Renal cortex interstitium (tissue), 15 donors: ENCODE measurements at places on chromosomes 3 and 15. TPM values are rescaled to one million over a fixed set of nuclear protein-coding genes. Genes with fewer than 3 reads are reported as not detected.

GRCh38 chr3:58217209-58217811 is 6.5 kb upstream of the DNASE1L3 start:
- DNase-seq, result peak; percentile 35

DNA sequence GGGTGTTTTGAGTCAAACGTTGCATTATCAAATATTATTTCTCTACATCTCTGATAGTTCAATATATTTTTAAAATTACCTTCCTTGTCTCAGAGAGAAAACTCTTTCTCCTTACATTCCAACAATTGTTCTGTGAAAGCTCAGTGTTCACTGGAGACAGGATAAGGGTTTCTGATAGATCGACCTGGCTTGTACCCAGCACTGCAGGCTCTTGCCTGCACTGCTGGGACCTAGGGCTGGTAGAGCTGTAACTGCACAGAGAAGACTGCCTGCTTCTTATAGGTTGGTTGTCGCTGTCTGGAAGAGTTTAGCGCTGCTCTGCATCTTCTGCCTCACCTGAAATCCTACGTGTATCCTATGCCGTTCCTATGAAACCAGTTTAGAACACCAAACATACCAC is 249.9 kb upstream of the LRTM1 start:
- no peak for DNase-seq

DNA sequence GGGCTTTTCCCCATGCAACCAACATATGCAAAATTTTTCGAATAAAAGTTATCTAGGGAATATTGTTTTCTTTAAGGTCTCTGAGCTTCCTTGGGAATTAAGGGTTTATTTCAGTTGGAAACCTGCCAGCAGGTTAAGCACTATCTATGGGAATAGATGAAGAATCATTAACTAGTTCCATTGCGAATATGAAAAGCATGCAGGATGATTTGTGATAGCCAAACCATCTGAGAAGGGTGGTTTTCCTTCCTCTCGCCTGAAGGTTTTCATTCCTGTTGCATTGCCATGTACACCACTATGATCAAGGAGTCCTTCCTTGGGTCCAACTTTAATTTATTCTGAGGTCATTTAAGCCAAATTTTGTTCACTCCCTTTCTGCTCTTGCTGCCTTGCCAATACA is 184.9 kb downstream of the NR2F2 start:
- peak; percentile 9 for DNase-seq

DNA sequence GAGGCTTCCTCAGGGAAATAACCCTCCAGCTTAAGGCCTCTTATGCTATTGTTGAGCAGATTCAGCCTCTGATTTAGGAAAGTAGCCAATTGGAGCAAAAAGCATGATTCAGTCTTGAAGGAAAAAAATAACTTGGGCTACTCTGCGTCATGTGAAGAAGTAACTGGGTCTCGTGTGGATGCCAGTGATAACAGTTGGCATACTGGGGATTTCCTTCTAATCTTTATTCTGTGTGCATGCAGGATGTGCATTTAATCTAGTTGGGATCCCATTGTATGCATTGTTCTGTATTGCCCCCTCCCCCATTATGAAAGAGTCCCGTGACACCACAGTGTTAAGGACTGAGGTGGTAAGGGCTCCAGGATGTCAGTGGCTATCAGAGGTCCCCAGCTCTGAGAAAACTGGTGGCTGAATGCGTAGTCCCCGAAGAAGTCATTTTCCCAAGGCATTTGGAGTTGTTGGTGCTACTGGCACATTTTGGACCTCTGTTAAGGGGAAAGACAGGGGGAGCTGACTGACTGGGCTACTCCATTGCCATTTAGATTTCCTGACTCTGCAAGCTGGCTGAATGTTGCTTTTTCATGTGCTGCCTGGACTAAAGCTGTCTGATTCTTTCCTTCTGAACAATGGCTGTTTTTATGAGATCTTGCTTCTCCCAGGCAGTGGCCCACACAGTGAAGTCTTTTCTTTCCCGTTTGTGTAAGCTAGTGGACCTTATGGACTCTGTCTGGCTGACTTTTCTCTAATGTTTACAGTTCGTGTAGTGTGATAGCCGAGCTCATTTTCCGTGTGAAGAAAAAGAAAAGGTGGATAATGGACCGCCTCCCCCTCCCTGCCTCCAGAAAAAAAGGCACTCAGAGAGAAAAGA is 38.4 kb upstream of the TRAK1 start:
- DNase-seq, result no peak

DNA sequence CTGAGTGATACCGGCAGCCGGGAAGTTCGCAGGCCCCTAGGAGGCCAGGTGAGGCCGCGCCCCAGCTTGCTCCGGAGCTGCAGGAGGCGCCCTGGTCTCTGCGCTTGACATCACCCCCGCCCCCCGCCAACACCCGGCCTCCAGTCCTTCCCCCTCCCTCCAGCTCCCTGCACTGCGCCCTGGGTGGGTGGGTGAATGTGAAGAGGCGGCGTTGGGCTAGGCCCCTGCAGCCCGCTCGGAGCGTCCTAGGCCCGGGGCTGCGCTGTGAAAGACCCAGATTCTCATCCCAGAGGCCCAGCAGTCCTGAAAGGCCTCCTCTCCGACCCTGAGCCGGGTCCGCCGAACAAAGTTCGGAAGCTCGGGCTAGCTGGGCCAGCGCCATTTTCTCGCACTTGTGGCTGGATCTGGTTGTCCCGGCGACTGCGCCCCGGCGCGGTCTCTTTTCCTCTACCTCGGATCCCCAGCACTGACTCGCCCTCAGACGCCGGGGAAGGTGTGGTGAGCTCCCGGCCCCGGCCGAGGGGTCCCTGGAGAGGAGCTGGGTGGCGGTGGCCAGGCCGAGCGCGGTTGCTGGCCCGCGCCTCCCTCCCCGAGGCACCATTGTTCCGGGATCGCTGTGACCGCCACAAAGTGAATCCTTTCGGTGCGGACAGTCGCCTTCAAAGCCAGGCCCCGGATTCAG is 12.9 kb downstream of the ZIC4 start:
- no peak for DNase-seq

- DNase-seq, result no peak
These were observed 93.2 kb downstream of the CACNA2D3 start for GRCh38 chr3:54215521-54215920.

GRCh38 chr3:171811295-171811912 is 1.1 kb upstream of the PLD1 start:
- DNase-seq, result no peak

DNA sequence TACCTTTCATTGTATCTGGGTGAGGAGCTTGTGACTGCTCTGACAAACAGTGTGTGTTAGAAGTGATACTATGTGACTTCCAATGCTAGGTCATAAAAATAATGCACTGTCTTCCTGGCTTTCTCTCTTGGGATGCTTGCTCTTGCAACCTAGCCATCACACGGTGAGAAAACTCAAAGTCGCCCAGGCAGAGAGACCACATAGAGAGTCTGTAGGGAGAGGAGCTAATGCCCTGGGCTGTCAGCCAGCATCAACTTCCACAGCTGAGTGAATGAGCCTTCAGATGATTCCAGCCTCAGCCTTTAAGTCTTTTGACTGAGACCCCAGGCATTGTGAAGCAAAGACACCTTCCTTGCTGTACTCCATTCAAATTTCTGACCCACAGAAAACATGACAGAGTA is 220.6 kb upstream of the SGO1 start:
- DNase-seq, result no peak

- DNase-seq, result no peak
These were observed 357.4 kb downstream of the RSL24D1 start for GRCh38 chr15:54839379-54839778.

- peak; percentile 39 for DNase-seq
These were observed 150.6 kb upstream of the ROPN1 start for GRCh38 chr3:124142389-124142970.

- no peak for DNase-seq
These were observed 10.0 kb downstream of the ARIH2 start for GRCh38 chr3:48928679-48929078.

GRCh38 chr3:7871003-7871560 is 630.5 kb upstream of the LMCD1 start:
- DNase-seq, result no peak

DNA sequence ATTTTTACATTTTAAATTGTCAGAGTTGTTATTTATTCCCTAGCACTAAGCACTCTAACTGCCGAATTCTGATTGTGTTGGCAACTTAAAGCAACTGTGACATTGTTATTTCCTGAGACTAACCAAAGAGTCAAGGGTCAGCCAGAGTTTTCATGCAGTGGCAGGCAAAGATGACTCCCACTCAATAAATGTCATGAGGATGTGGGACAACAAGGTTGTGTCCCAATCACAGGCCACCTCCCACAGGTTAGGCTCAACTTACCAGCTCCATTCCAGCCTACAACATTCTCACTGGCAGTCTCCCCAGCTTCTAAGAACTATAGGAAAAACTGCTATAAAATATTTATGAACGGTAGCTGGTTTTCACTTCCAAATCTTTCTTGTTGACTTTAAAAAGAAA is 80.1 kb downstream of the RSL24D1 start:
- DNase-seq, result no peak

GRCh38 chr3:151206201-151206600 is 3.2 kb upstream of the GPR171 start:
- no peak for DNase-seq

DNA sequence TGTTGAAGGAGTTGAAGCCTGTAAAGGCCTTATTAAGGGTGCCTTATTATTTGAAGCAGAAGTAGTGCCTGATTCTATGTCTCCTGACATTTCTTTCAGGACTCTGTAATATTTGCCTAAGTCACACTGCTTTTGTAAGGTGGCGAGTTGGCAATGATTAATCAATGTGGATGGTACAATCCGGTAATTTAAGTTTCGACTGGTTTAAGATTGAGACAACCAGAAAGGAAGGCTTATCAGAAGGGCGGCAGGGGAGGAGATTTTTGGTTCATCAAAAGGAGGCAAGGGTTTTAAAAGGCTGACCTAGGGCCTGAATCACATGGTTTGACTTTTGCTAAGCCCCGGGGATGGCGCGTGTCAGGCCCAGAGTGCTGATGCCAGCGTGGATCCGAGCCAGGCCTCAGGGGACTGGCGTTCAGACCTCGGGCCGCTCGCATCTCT is 830 bp upstream of the RNF13 start:
- DNase-seq, result peak; percentile 4

GRCh38 chr15:69891070-69891536 is 206.6 kb downstream of the TLE3 start:
- DNase-seq, result no peak

DNA sequence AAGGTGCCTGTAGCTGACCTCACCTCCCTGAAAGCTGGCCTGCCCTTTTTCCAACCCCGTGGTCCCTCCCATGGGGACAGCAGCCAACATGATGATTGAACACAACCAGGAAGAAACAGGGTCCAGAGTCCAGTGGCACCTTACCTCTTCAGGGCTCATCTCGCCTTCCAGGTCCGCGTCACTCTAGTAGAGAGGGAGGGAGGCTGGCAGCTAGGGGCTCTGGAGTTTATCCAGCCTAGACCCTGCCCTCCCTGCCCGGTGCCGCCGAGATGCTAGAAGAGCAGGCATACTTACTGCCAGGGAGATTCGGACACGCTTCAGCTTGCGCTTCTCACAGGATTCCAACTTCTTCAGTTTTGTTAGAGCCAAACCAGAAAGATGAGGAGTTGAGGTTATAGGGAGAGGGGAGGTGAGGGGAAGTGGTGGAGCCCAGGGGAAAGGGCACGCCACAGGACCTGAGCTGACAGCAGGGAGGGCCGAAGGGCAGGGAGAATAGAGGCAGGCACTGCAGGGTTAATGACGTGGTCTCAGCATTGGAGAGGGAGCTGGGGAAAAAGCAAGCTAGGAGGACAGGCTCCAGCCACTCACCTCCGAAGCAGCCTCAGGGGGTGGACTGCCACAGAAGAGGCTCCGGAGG is 9.1 kb downstream of the CLCN2 start:
- DNase-seq, result no peak

GRCh38 chr3:143309705-143310104 is 190.1 kb downstream of the CHST2 start:
- DNase-seq, result no peak

GRCh38 chr3:47440131-47440530 is 35.6 kb downstream of the SCAP start:
- no peak for DNase-seq

DNA sequence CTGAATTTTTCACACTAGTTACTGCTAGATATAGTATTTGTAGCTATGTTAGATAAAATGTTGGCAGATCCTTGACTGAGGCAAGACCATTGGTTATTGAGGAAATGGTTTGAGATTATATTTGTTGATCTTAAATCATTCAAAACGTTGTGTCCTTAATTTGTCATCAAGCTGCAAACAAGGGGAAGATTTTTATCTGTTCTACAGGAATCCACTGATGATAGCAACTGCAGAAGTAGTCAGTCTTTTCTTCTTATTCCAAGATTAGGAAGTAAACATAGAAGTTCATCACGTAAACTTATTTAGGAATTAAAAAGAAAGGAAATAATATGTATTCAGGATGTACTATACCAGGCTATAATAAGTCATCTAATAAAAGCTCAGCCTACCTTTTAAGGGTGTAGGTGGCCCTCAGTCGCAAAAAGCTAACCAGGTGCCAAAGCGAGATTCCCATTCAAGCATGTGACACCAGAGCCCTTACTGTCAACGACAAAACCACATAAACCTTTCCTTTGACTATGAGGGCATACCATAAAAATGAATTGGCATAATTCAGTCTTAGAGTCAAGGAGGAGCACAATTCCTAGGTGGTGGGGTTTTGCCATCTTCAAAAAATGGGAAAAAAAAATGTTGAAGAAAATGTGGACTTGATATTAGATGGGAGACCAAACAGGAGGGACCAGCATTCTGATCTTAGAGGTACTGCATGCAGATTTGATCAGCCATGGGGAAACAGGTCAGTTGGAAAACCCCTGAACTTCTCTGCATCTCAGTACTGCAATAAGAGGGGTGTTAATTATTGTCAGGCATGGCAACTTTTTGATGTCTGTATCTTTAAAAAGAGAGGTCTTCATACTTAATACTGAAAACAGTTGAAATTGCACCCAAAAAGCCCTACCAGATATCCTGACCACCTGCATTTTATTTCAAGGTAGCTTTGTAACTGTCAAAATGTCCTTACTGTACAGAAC is 212.5 kb upstream of the UBE2E1 start:
- no peak for DNase-seq

DNA sequence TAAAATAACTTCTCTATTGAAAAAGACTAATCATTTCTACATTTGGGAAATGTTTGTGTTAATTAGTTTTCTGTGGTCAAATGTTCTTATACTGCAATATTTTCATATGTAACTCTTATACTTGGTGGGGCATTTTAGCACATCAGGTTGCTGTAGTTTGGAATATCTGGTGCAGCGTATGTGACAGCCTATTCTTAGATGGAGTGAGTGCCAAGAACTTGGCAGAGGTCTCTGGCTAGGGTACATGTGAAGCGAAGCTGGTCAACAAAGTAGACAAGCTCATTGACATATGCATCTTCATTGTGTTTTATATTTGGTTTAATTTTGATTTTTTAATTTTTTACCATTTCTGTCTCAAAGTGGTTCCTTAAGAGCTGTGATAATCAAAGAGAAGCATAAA is 53.2 kb downstream of the CHAC1 start:
- DNase-seq, result no peak

CPB1 gene
- 1.4 TPM for polyA plus RNA-seq

DAZL gene
- polyA plus RNA-seq, result not detected

CYP8B1 gene
- 1.3 TPM for polyA plus RNA-seq

IL5RA gene
- 0.65 TPM for polyA plus RNA-seq

ANKUB1 gene
- 0.46 TPM for polyA plus RNA-seq

RYR3 gene
- polyA plus RNA-seq, result 12.5 TPM

ALDH1A3 gene
- polyA plus RNA-seq, result 5.2 TPM

IQCH gene
- 8.5 TPM for polyA plus RNA-seq

AQP9 gene
- 0.13 TPM for polyA plus RNA-seq

ATP13A4 gene
- 1.2 TPM for polyA plus RNA-seq

FBXO40 gene
- not detected for polyA plus RNA-seq
